ENCODE measurements at places on chromosomes 6 and 20. TPM values are rescaled to one million over a fixed set of nuclear protein-coding genes. Genes with fewer than 3 reads are reported as not detected.

DNA sequence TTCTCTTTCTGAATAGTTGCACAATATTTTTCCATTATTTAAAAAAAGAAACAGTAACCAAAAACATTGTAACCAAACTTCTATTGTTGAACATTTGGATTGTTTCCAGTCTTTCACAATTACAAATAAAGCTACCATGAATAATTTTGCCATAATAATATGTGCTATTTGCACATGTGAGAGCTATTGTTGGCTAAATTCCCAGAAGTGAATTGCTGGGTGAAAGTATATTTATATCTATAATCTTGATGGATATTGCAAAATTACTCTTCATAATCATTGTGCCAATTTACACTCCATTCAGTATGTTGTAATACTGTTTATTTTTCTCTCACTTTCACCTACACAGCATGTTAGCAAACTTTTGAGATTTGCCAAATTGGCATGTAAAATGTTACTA lies 36.6 kb upstream of the SLC22A16 start:
- no peak for DNase-seq

DNA sequence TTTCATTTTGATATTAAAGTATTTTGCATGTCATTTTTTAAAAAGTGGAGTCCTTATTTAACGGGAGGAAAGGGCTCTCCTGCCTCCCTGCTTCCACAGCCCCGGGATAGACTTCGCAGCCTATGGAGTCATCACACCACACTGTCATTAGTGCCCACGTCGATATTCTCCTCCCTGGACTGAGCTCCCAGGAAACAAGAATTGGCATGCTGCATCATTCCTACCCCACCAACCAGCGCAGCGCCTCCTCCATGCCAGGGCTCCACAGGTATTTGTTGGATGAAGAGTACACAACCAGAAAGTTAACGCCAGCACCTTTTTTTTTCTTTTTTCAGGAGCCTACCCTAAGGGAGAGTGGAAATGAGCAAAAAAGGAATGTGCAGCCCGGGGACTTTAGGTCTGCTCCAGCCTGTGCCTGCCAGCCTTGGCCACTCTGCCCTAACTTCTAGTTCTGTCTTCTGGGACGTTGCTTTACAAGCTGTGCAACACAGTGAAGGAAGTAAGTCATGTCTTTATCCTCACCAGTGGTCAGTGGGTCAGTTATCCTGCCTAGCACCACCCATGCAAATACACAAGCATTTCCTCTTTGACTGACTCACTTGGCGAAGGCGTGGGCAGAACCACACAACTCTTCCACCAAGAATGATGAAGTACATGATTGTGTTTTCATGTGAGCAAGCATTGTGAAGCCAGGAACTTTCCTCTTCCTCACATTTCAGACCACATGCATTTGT lies 180.7 kb upstream of the UST start:
- no peak for DNase-seq

DNA sequence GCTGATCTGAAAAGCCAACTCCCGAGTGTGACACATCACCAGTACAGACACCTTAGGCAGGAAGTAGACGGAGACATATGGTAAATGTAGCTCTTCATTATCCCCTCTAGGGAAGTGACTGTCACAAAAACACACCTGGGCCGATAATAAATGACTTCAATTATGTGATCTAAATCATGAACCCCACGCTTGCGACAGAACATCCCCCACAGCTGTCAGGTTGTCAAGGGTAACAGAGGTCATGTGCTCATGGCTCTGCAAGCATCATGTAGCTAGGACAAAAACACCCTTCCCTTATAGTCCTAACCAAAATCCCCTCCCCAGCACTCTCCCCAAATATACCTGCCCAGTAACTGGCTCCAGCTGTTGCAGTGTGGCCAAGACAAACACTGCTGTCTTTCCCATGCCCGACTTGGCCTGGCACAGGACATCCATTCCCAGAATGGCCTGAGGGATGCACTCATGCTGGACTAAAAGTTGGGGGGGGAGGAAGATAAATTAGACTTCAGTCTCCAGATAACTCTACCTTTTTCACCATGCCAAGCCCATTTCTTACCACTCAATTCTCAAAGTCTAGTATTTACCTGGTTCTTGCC lies 2.9 kb downstream of the DDX39B start:
- DNase-seq, result no peak

- no peak for DNase-seq
These were observed 20.7 kb downstream of the FOXO3 start for GRCh38 chr6:108581237-108581931.

- DNase-seq, result no peak
These were observed 105.0 kb upstream of the HDDC2 start for GRCh38 chr6:125406741-125407140.

GRCh38 chr6:143679041-143679440 lies 1.3 kb downstream of the PHACTR2 start:
- DNase-seq, result no peak

- DNase-seq, result no peak
These were observed 341.3 kb downstream of the FOXA2 start for GRCh38 chr20:22243067-22243466.

DNA sequence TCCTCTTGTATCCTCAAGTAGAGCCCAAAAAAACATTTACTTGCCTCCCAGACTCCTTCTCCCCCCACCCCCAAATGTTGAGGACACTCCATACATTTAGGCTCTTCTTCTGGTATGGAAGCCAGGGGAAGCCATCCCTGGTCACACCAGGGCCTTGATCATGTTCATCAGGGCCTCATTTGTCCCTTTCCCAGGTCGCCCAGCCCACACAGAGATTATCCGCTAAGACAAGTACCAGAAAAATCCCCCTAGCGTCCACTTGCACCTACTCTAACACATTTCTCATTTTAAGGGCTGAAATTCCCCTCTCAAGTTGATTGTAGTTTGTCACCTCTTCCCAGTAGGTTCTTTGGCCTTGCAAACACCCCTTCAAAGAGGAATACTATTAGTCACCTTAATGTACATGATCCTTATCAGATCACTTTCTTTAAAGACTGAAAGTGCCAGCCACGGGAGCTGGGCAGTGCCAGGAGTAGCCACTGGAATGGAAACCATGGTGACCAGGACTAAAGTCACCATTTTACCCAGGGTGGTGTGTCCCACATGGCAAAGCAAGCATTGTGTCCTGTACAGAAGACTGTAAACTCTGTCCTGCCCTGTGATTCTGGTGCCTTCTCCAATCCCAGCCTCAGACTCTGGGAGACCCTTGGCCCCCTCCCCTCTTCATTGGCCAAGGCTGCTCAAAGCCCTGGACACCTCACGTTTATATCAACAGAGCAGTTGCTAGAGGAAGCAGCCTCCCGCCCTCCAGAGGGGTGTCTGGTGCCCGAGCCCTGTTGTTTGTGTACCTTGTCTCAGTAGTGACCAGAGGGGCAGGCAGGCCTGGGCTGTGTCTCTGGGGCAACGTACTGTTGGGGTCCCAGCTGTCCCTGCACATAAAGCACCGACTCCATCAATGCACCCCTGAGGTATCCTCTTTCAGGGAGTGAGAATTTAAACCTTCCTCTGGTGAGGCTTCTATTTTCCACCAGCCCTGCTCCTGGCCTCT lies 5.0 kb upstream of the APOBEC2 start:
- DNase-seq, result no peak

DNA sequence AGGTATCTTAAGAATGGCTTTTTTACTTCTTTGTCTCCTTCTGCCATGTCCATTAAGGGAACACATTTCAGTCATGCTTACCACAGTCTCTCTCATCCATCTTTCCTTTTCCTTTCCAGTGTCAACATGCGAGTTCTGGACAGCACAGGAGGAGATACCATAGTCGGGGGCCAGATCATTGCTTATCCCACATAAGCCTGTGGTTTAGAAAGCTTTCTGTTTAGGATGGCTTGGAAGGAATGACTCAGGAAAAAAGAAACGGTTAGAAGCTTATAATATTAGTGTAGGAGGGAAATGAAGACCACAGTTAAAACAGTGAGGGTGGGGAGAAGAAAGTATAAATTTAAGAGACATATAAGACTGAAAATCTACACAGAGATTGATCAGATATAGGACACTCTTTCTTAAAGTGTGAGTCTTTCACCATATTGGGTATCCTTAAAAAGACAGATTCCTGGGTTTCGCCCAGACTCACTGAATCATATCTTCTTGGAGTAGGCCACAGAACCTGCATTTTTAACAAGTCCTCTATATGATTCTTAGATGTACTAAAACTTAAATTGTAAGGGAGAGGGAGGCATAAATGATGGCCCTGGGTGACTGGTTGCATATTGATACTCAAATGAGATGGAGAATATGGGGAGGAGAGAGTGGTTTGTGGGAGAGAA lies 36.1 kb downstream of the DSE start:
- no peak for DNase-seq

- DNase-seq, result no peak
These were observed 2.0 kb downstream of the SMIM29 start for GRCh38 chr6:34246563-34247391.

DNA sequence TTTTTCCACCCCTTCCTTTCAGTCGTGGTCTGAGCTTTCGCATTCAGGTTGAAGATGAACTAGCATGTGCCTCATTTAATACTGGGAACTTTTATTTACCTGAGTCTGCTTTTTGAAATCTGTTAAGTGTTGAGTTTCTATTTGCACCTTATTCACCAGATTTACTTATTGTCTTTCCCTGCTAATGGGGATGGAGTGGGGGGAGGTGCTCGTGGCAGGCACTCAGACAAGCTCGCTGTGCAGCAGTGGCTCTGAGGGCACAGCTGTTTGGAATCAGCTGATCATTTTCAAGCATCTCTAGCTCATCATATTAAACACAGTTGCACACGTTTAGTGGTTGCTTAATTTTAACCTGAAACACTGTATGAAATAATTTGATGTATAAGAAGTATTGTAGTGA lies 35.6 kb downstream of the UTRN start:
- no peak for DNase-seq

DNA sequence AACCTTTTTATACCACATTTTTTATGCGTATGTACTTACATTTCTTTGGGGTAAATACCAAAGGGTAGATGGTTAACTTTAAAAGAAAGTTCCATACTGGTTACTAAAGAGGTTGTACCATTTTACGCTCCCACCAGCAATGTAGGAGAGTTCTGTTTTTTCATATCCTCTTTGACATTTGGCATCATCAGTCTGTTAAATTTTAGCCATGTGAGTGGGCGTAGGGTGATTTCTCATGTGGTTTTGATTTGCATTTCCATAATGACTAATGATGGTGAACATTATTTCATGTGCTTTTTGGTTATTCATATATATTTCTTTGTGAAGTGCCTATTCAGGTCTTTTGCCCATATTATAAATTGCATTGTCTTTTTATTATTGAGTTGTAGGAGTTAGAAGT lies 194.2 kb downstream of the PRL start:
- DNase-seq, result no peak

- DNase-seq, result no peak
These were observed 161.7 kb upstream of the BMP5 start for GRCh38 chr6:56036916-56037600.

DNA sequence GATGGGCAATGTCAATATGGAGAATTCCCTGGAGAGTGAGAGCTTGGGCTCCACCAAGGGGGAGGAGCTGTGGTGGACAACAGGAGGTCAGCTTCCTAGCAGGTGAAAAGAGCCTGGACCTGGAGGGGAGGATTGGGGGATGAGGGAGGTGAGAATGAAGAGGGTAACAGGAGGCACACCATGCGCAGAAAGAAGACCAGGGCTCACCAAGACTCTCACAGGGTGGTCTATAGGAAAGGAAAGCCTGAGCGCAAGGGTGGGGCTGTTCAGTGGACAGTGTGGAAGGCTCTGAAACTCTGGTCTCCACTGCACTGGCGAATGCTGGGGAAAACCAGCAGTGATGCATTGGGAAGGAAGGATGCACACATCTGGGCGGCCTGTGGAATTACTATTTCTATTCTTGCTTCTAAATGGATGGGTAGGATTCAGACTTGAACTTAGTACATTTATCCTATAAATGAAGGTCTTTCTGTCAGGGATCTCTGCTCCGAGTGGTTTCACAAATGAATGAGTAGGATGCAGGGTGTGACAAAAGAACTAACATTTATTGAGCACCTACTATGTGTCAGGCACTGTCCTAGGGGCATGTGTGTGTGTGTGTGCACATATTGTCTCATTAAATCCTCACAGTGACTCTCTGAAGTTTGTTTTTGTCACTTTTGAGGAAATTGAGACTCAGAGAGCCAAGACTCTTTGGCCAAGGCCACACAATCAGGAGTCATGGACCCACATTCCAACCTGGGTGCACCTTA lies 152.7 kb downstream of the CD83 start:
- no peak for DNase-seq

GRCh38 chr20:38278763-38279162 lies 18.2 kb upstream of the KIAA1755 start:
- no peak for DNase-seq

GRCh38 chr6:9025228-9025627 lies 589.9 kb upstream of the SLC35B3 start:
- DNase-seq, result no peak

- no peak for DNase-seq
These were observed 71.4 kb upstream of the TCF21 start for GRCh38 chr6:133817460-133818047.

DNA sequence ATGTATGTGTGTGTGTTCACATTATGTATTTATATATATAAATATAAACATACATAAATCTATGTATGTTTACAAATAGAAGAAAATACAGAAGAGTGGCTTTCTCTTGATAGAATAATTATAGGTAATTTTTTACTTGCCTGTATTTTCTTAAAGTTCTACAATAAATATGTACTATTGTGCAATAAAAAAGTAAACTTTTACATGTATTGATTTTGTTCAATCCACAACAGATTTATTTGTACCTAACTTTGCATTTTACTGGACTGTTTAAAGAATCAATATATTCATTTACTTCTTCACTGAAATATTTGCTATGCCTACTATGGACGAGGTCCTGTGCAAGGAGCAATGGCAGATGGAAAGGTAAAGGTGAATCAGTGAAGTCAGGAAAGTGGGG lies 14.0 kb upstream of the TAB2 start:
- no peak for DNase-seq

DNA sequence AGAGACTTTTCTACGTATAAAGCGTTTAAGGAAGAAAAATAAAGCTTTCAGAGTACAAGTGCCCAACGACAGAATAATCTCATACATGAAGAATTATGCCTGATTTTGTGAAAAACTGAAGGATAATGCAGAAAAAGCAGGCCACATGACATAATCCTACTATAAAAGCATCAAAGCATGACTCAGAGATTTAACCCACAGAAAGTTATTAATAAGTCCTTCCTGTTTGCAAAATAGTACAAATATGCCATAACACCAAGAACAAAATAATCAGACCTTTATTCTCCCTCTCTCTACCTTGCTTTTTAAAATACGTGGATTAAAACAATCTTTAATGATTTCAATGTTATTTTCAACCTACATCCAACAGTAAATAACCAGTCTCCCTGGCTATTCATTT lies 118.6 kb upstream of the BCLAF1 start:
- no peak for DNase-seq

BCAS1 gene
- polyA plus RNA-seq, result 4.2 TPM

SLC12A5 gene
- polyA plus RNA-seq, result 1.8 TPM

ENPP5 gene
- polyA plus RNA-seq, result 20.1 TPM

TUBB1 gene
- 1.3 TPM for polyA plus RNA-seq

CRISP3 gene
- not detected for polyA plus RNA-seq

DTD1 gene
- polyA plus RNA-seq, result 28.3 TPM

SNPH gene
- 3.3 TPM for polyA plus RNA-seq

SRSF6 gene
- 429 TPM for polyA plus RNA-seq

VARS1 gene
- polyA plus RNA-seq, result 69.7 TPM

KHDC1L gene
- polyA plus RNA-seq, result 0.62 TPM
